ENCODE measurements at places on chromosomes 1 and 21.

DNA sequence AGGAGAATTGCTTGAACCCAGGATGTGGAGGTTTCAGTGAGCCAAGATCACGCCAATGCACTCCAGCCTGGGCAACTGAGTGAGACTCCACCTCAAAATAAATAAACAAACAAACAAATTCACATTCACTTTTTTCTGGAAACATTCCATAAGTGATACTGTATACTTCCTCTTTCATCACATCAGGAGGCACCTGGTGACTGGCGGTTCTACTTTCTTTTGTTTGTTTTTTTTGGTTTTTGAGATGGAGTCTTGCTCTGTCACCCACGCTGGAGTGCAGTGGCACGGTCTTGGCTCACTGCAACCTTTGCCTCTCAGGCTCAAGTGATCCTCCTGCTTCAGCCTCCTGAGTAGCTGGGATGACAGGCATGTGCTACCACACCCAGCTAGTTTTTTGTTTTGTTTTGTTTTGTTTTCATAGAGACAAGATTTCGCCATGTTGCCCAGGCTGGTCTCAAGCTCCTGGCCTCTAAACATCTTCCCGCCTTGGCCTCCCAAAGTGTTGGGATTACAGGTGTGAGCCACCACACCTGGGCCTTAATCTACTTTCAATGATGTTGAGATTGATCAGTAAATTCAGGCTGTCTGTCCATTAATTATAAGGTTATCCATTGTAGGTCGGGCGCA, 10.7 kb downstream of the HAPLN2 start:
- DNase-seq = no peak

- DNase-seq = no peak
Observed at GRCh38 chr1:100724281-100724680, 4.7 kb downstream of the VCAM1 start.

DNA sequence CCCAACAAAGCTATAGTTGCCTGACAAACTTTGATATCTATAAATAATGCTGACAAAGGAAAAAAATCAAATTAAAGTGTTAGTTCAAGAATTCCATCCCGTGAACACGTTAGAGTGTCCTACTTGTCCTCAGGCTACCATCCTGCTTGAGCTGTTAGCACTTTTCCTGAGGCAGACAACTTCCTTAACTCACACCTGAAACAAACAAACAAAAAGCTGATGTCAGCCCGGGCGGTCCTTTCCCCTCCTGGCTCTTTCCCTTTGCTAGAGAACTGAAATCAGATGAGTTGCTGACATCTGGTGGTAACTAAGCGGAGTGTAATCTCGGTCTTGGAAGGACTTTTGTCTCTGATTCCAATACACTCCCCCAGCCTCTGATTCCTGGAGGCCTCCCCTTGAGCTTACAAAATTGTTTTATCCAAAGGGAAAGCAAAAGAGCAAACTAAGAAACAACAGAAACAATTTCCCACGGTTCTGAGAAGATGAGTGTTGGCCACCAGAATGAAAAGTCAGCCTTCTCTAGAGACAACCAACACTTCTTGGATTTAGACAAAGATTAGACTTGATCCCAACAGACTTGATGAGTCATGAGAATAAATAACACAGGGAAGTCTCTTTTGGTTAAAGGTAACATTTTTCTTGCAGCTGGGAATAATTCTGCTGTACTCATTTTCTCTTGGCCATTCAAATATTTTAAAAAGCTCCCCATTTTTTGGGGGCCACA, 135.4 kb downstream of the PROX1 start:
- DNase-seq = no peak

DNA sequence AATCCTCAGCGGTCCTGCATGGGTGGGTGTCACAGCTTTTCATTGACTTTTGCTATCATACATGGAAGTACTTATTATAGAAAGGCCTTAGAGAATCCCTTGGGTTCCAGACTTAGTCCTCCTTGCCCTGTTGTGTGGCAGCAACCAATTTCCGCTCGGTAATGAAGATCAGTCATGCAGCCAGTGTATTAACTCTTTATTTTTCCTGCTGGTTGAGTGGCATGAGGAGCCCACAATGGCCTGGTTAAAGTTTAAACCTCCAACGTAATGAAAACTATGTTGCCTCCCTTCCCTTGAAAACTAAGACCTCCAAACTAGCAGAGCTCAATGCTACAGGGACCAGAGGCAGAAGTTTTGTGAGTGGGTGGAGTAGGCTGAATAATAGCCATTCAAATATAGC, 20.0 kb downstream of the CITED4 start:
- DNase-seq = no peak

DNA sequence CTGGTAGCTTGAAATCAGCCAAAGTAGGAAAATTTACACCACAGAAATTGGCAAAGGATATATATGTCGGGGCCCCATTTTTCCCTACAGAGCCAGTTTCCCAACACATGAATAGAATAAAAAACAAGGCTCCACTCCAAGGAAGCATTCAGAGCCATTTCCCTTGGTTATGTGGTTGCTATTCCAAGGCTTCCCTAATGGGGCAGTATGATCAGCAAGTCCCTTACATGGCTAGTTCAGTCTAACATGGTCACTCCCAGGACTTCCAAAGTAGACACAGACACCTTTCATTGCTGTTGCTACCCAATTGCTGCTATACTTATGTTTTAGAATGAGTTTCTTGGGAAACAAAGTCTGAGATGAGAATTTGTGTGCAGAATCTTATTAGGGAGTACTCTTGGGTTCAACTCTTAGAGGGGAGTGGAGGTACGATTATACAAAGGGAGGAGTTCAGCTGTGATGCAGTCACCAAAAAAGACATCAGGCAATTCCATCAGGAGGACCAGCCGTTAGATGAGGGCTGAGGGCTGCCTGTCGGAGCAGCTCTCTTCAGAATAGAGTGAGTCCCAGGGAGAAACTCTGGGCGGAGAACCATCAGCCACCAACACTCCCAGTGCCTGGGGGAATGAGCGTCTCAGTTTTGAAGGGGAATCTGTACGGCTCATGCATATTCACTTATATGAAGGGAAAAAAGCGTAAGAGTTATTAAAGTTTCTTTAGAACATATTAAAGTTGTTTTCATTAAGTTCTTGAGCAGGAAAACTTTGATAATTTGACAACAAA, 92.9 kb downstream of the C21orf91 start:
- no peak for DNase-seq

- DNase-seq = no peak
Observed at GRCh38 chr1:54080598-54081049, 27.2 kb downstream of the TCEANC2 start.

- no peak for DNase-seq
Observed at GRCh38 chr1:218852527-218852926, 321.2 kb upstream of the LYPLAL1 start.

DNA sequence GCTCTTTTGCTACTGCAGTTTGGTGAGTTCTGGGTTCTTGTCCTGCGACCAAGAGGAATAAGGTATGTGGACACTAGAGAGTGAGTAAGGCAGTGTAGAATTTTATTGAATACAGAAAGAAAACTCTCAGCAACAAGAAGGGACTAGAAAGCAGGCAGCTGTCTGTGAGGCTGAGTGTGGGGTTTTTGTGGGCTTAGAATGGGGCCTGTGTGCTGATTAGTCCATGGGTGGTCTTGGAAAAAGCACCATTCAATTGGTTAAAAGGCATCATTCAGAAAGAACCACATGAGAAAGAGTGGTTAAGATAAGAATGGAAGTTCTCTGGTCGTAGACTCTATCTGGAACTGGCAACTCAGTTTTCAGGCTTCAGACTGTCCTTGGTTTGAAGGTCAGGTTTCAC, 298.8 kb downstream of the TGFB2 start:
- DNase-seq = no peak

DNA sequence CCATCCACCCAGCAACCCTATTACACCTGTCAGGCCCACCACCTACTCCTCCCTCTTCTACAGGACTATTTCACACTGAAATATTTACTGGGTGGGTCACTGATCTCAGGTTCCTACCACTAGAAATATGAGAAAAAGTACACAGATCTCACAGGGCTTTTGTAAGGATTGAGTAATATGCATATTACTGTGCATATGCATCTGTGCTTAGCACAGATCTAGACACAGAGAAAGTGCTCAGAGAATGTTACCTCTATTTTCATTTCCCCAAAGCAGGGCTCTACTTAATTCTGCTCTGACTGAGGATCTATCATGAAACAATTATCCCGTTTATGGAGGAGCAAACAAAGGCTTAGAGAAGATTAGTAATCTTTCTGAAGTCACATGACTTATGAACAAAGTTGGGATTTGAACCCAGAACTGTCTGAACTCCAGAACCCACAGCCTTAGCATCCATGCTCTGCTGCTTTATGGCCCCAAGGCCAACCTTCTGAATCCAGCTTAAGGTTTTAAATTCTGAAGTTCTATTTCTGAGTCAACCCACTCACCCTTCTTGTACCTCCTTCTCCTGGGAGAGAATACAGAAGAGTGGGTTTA, 11.8 kb downstream of the TSSK3 start:
- DNase-seq = no peak

DNA sequence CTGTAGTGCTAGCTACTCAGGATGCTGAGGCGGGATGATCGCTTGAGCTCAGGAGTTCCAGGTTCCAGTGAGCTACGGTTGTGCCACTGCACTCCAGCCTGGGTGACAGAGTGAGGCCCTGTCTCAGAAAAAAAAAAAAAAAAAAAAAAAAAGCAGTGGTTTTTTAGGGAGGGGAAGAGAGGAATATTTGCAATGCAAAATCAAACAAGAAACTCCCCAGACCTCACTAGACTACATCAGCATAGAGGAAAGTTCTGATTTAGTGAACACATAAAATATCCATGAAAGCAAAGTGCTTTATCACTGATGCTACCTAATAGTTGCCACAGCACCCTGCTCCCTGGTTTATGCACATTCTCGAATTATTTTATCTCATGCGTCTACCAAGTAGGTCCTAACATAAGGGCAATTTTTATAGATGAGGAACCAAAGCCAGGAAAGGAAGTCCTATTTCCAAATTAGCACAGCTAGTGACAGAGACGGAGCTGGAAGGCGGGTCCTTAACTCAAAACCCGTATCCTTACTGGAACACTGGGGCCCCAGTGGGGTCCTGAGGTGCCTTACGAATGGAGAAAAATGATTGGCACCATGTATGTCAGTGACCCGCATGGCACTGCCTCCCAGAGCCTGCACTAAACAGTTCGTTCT, 50.7 kb upstream of the GPR157 start:
- no peak for DNase-seq

- no peak for DNase-seq
Observed at GRCh38 chr21:14383596-14384180, 742 bp upstream of the HSPA13 start.

DNA sequence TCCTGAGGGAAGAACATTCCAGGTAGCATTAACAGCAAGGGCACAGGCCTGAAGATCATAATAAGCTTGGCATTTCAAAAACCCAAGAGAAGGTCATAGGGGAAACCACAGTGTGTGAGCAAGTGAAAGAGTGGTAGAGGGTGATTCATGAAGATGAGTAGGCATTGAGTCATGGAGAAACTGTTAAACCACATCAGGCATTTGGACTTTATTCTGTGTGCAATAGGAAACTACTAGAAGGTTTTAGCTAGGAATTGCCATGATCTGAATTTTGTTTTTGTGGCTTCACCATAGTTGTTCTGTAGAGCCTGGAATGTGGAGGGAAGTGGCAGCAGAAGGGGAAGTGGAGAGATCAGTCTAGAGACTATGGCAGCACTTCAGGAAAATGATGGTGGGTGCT, 359.0 kb upstream of the PTBP2 start:
- DNase-seq = no peak

DNA sequence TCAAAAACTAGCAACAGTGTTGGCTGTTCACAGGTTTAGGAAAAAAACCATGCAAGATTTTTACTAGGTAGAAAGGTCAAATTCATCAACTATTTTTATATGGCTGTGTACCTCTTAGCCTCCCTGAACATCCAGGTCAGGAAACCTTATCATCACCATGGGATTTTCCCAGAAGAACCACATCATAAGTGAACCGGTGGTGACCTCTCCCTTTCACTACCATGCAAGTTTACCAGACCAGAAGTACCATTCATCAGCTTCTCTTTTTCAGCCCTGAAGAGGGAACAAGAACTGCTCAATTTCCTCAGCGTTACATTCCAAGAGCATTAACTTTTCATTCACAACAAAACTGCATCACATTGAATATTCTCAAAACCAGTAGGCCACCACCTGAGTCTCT, 5.9 kb downstream of the SSBP3 start:
- DNase-seq = no peak

DNA sequence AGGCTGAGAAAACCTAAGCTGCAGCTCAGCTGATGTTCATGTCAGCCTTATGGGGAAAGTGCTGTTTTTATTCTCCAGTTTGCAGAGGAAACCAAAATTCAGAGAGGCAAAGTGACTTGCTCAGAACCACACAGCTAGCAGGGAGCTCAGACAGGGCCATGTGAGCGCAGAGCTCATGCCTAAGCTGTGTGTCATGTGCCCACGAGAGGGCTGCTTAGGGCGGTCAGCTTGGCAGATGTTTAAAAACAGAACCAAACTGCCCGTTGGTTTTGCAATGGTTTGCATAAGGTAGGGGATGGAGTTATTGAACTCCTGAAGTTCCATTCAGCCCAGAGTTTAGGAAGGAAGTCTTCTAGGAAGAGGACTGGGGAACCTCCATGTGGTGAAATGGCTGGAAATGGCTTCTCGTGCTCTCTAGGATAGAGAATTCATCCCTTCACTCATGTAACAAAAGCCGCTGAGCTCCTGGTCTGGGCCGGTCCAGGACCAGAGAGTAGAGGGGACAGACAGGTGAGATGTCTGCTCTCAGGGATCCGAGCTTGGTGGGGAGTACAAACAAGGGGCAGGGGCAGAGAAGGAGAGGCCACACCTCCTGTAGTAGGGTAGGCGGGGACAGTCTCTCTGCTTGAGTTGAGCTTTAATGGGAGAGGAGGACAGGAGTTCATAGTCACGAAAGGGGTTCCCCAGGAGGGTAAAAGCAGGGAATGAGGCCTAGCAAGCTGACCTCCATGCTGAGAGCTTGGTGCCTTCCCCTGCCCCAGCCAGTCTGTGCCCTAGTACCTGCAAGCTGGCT, 46.9 kb downstream of the ARHGEF10L start:
- no peak for DNase-seq

DNA sequence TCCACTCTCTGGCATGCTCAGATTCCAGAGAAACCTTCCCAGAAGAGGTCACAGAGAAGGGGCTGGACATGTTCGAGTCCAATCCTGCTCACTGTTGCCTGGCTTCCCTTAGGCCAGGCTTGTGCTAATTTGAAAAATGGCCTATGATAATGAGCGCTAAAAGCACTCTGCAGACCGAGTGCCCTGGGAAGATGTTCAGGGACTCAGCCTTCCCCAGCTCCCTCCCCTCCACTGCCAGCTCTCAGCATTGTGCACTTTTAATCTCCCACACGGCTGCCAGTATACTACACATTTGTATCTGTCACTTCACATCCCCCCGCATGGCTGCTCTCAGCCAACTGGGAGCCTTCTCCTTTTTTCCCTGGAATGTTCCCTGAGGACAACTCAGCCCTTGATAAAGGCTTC, 24.1 kb downstream of the FAM163A start:
- DNase-seq = no peak
